Progenitor cell of endocrine pancreas (in vitro differentiated cells): ENCODE measurements at places on chromosomes 3 and 15. TPM values are rescaled to one million over a fixed set of nuclear protein-coding genes. Genes with fewer than 3 reads are reported as not detected.
A peak's percentile ranks its signal among the peaks of the same experiment; 100 is the strongest.

DNA sequence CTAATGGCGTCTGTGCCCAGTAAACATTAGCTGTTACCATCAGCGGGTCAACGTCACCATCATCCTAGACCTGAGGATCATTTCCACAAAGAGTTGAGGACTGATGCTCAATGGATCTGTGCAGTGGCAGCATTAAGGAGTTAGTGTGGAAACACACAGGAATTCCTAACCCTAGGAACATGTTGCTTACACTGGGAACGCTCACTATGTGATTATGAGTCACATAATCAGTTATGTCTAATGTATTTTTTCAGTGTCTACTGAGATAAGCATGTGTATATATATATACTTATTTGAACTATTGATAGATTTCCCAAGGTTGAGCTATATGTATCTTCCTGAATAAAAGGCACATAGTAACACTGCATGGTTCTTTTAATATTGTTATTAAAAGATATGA, 19.0 kb downstream of the ARNT2 start:
- H3K4me3 ChIP-seq, result no peak overlapping the region
- peaks cover 3% of the 10 kb centered on the region for H3K4me1 ChIP-seq
- no peak overlapping the region for H3K27ac ChIP-seq
- no peaks in the 10 kb centered on the region for H3K36me3 ChIP-seq

- no peak overlapping the region for H3K27ac ChIP-seq
- no peak overlapping the region for H3K4me3 ChIP-seq
- H3K4me1 ChIP-seq, result peaks cover 14% of the 10 kb centered on the region
- no peaks in the 10 kb centered on the region for H3K27me3 ChIP-seq
- no peak for DNase-seq
Measured at GRCh38 chr3:42175386-42176240, 84.5 kb downstream of the TRAK1 start.

DNA sequence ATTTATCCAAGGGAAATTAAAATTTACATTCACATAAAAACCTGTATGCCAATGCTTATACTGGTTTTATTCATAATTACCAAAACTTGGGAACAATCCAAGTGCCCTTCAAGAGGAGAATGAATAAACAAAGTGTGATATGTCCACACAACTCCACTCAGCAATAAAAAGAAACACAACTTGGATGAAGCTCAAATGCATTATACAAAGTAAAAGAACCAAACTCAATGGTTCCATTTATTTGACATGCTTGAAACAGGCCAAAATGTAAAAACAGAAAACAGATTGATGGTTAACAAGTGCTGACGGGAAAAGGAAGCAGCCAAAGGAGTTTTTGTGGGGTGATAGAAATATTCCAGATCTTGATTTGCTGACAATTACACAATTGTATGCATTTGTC, 23.5 kb downstream of the OCA2 start:
- DNase-seq, result no peak
- H3K36me3 ChIP-seq, result no peaks in the 10 kb centered on the region
- no peaks in the 10 kb centered on the region for H3K4me1 ChIP-seq

Gene SGO1
- total RNA-seq, result 14.8 and 15.1 TPM in 2 replicates

DNA sequence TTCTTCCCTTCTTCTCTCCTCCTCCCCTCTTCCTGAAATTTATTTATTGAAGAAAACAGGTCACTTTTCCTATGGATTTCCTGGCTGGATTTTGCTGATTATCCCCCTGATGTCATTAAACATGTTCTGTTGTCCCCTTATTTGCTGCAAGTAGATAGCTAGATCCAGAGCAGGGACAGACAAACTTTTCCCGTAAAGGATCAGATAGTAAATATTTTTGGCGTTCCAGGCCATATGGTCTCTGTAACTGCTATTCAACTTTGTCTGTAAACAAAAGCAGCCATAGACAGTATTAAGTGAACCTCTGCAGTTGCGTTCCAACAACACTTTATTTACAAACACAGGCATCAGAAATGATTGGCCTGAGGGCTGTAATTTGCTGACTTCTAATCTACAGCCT, 241.3 kb downstream of the NEK10 start:
- no peak overlapping the region for H3K4me3 ChIP-seq
- peaks cover 18% of the 10 kb centered on the region for H3K4me1 ChIP-seq
- no peaks in the 10 kb centered on the region for H3K27me3 ChIP-seq
- H3K36me3 ChIP-seq, result peaks cover 1% of the 10 kb centered on the region
- H3K27ac ChIP-seq, result no peak overlapping the region

Gene MTHFS
- 33.3 and 33.6 TPM in 2 replicates for total RNA-seq

- H3K27me3 ChIP-seq, result peaks cover 5% of the 10 kb centered on the region
- H3K27ac ChIP-seq, result no peak overlapping the region
- no peak for DNase-seq
Measured at GRCh38 chr3:18767756-18768303, 342.7 kb upstream of the SATB1 start.

Gene EIF5A2
- 2.7 and 3.7 TPM in 2 replicates for total RNA-seq

GRCh38 chr15:34607832-34608231, 24.4 kb upstream of the GOLGA8B start:
- no peaks in the 10 kb centered on the region for H3K36me3 ChIP-seq
- no peak overlapping the region for H3K4me3 ChIP-seq
- peaks cover 71% of the 10 kb centered on the region for H3K27me3 ChIP-seq
- no peaks in the 10 kb centered on the region for H3K4me1 ChIP-seq
- H3K27ac ChIP-seq, result no peak overlapping the region

Gene HHLA2
- not detected in 2 replicates for total RNA-seq

Gene MKRN3
- total RNA-seq, result 0.24 and 0.46 TPM in 2 replicates

- no peak for DNase-seq
- no peaks in the 10 kb centered on the region for H3K27me3 ChIP-seq
- no peak overlapping the region for H3K4me3 ChIP-seq
- H3K36me3 ChIP-seq, result peaks cover 14% of the 10 kb centered on the region
- no peak overlapping the region for H3K27ac ChIP-seq
Measured at GRCh38 chr15:55389264-55389607, 18.9 kb downstream of the CCPG1 start.

GRCh38 chr15:56496635-56497034, 31.7 kb upstream of the MNS1 start:
- H3K27ac ChIP-seq, result peak overlapping the region; percentile 1
- peaks cover 7% of the 10 kb centered on the region for H3K27me3 ChIP-seq
- no peaks in the 10 kb centered on the region for H3K36me3 ChIP-seq
- H3K4me1 ChIP-seq, result peaks cover 4% of the 10 kb centered on the region
- no peak overlapping the region for H3K4me3 ChIP-seq

Gene TMCO5A
- total RNA-seq, result not detected in 2 replicates

Gene ADPRH
- 3.4 and 3.7 TPM in 2 replicates for total RNA-seq

GRCh38 chr3:81161851-81162250, 599.6 kb downstream of the GBE1 start:
- no peak overlapping the region for H3K4me3 ChIP-seq
- H3K36me3 ChIP-seq, result no peaks in the 10 kb centered on the region
- H3K27ac ChIP-seq, result no peak overlapping the region
- H3K4me1 ChIP-seq, result no peaks in the 10 kb centered on the region

GRCh38 chr15:34038023-34038870, 757 bp downstream of the AVEN start:
- H3K4me1 ChIP-seq, result peaks cover 11% of the 10 kb centered on the region
- peak; percentile 49 for DNase-seq
- peaks cover 4% of the 10 kb centered on the region for H3K27me3 ChIP-seq
- no peaks in the 10 kb centered on the region for H3K36me3 ChIP-seq

- no peaks in the 10 kb centered on the region for H3K4me1 ChIP-seq
- H3K36me3 ChIP-seq, result no peaks in the 10 kb centered on the region
- H3K27me3 ChIP-seq, result no peaks in the 10 kb centered on the region
- DNase-seq, result no peak
- H3K4me3 ChIP-seq, result no peak overlapping the region
- H3K27ac ChIP-seq, result no peak overlapping the region
Measured at GRCh38 chr3:12399226-12399625, 85.1 kb upstream of the TSEN2 start.

DNA sequence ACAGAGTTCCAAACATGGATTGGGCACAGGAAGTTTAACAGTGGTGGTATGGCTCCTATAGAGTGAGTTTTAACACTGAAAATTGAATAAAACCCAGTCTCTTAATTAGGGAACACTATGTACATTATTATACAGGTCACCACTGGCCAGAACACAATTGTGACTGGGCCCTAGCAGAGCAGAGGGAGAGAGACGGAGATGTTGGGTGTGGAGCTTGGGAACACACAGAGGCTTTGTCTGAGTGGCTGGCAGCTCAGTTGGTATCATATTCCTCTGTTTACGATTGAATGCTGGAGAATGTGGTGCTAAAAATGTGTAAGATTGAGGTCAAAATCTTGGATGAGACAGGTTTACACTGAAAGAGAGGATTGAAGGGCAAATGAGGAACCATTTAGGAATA, 6.8 kb upstream of the MOBP start:
- H3K4me3 ChIP-seq, result no peak overlapping the region
- peaks cover 6% of the 10 kb centered on the region for H3K4me1 ChIP-seq
- DNase-seq, result no peak

DNA sequence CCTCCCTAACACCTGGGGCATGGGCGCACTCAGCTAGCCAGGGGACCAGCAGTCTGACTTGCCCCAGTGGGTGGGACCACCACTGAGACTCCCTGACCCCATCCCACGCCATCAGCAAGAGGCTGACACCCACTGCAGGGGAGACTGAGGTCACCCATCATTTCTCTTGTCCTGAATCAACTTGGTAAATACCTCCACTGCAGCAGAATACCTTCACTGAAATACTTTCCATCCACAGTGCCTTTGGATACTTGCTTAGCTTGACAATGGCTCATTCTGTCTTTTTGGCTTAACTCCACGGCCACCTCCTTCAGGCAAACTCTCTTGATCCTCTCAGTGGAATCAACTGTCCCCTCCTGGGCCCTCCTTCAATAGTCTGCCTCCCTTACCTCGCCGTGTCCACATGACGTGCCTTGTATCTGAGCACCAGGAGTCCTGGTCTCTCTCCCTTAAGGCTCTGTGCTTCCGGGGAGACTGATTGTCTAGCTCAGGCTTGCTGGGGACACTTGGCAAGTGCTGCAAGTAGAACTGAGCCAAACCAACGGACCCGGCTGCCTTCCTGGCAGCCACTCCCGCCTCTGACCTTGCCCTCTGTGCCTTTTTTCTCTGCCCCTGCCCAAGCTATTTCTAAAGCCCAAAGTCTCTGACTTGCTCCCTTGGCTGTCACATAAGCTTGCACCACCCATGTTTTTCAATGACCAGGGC, 119.1 kb downstream of the ADCY5 start:
- H3K27me3 ChIP-seq, result no peaks in the 10 kb centered on the region
- no peak overlapping the region for H3K4me3 ChIP-seq
- DNase-seq, result no peak

Gene IL12A
- 0.33 TPM in 1 of 2 replicates, not detected in the other for total RNA-seq

- no peak for DNase-seq
- peaks cover 20% of the 10 kb centered on the region for H3K4me1 ChIP-seq
- H3K36me3 ChIP-seq, result peaks cover 1% of the 10 kb centered on the region
- H3K4me3 ChIP-seq, result peak overlapping the region; percentile 94
- no peaks in the 10 kb centered on the region for H3K27me3 ChIP-seq
Measured at GRCh38 chr3:44339181-44340057, 853 bp downstream of the TCAIM start.

- H3K4me1 ChIP-seq, result peaks cover 2% of the 10 kb centered on the region
- DNase-seq, result no peak
- H3K36me3 ChIP-seq, result peaks cover 2% of the 10 kb centered on the region
- no peak overlapping the region for H3K4me3 ChIP-seq
- H3K27ac ChIP-seq, result no peak overlapping the region
- H3K27me3 ChIP-seq, result no peaks in the 10 kb centered on the region
Measured at GRCh38 chr3:190357468-190357867, 30.5 kb upstream of the CLDN16 start.

Gene CCR9
- total RNA-seq, result not detected in 2 replicates

- peaks cover 16% of the 10 kb centered on the region for H3K36me3 ChIP-seq
- H3K4me3 ChIP-seq, result no peak overlapping the region
- no peak overlapping the region for H3K27ac ChIP-seq
- H3K27me3 ChIP-seq, result no peaks in the 10 kb centered on the region
- H3K4me1 ChIP-seq, result peaks cover 32% of the 10 kb centered on the region
- no peak for DNase-seq
Measured at GRCh38 chr3:37984051-37984450, 6.5 kb upstream of the VILL start.

- H3K27me3 ChIP-seq, result no peaks in the 10 kb centered on the region
- H3K27ac ChIP-seq, result no peak overlapping the region
- no peak for DNase-seq
Measured at GRCh38 chr15:35690089-35690488, 144.1 kb upstream of the DPH6 start.

GRCh38 chr3:24661175-24661584, 166.5 kb upstream of the THRB start:
- peaks cover 16% of the 10 kb centered on the region for H3K4me1 ChIP-seq
- H3K4me3 ChIP-seq, result no peak overlapping the region
- no peak for DNase-seq
- H3K27ac ChIP-seq, result no peak overlapping the region

GRCh38 chr3:59580996-59581395, 531.2 kb upstream of the CFAP20DC start:
- peaks cover 14% of the 10 kb centered on the region for H3K4me1 ChIP-seq
- no peak overlapping the region for H3K4me3 ChIP-seq
- no peak for DNase-seq
- no peak overlapping the region for H3K27ac ChIP-seq
- peaks cover 4% of the 10 kb centered on the region for H3K36me3 ChIP-seq

GRCh38 chr15:96343113-96344059, 12.9 kb downstream of the NR2F2 start:
- H3K27me3 ChIP-seq, result peaks cover 49% of the 10 kb centered on the region
- peak overlapping the region; percentile 81 for H3K27ac ChIP-seq
- H3K4me1 ChIP-seq, result peaks cover 69% of the 10 kb centered on the region
- no peak for DNase-seq
- H3K4me3 ChIP-seq, result peak overlapping the region; percentile 52
- peaks cover 4% of the 10 kb centered on the region for H3K36me3 ChIP-seq

Gene SLCO3A1
- 4.8 and 7.7 TPM in 2 replicates for total RNA-seq

Gene TM4SF1
- total RNA-seq, result 2.1 and 2.3 TPM in 2 replicates

Gene SPPL2A
- 66.7 and 73.8 TPM in 2 replicates for total RNA-seq

DNA sequence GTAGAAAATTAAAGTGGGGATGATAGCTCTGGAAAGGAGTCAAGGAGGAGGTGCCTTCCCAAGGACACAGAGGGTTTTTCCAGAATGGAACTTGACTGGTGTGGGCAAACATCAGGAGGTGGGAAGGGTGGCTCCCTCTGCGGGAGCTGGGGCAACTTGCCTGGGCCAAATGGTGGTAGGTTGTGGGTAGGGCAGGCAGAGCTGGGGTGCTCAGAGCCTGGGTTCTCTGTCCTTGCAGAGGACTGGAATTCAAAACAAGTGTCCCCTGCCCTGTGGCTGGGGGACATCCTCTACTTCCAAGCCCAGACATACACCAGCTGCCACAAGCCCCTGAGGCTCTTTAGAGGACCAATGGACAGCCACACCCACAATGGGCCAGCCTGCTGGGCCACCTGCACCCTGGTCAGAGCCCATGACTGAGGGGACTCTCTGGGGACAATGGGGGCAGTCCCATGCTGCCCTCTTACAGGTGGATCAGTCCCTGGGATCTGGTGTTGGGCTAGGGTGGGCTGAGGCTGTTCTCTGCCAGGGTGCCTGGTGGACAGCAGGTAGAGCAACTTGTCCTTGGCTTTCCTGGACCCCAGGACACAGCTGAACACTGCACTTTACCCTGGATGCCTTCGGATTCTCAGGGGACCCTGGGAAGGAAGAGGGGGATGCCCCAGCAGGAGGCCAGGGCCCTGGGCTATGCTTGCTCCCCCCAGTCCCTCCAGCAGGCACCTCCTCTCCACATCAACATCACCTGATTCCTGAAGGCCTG, 38.6 kb upstream of the CSPG4 start:
- no peak overlapping the region for H3K27ac ChIP-seq
- no peak overlapping the region for H3K4me3 ChIP-seq
- no peaks in the 10 kb centered on the region for H3K4me1 ChIP-seq
- no peaks in the 10 kb centered on the region for H3K27me3 ChIP-seq
- no peaks in the 10 kb centered on the region for H3K36me3 ChIP-seq

Gene GOLGA8S
- total RNA-seq, result 0.81 and 0.84 TPM in 2 replicates

Gene ADGRG7
- total RNA-seq, result 1.3 and 1.4 TPM in 2 replicates
